Stimulated activated CD8-positive, alpha-beta memory T cell treated with anti-CD3 and anti-CD28 coated beads, Interleukin-4, amount 100 ng/mL, for 1 hour (primary cell): ENCODE measurements at places on chromosomes 5 and 9.

DNA sequence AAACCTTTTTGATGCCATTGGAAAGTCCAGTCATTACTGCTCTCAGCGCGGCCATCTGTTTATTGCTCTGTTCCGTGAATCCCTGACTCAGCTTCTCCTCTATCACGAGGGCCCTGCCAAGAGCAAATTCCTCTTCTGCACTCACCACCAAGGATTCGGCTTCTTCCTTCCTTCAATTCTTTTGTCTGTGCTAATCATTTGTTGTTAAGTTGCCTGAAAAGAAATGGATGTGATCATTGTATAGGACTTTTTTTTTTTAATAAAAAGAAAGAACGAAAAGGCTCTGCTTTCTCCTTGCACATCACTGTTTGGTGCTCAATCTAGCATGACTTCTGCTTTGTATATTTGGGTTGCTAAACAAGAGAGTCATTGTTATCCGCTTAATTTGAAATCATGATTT is 128.7 kb upstream of the PIK3R1 start:
- DNase-seq: no peak

GRCh38 chr5:170100066-170100943 is 5.4 kb upstream of the FOXI1 start:
- peak; percentile 51 for DNase-seq

- no peak for DNase-seq
Measured at GRCh38 chr5:158055111-158055501, 196.2 kb upstream of the CLINT1 start.

- no peak for DNase-seq
Measured at GRCh38 chr5:172143875-172144274, 44.1 kb downstream of the STK10 start.

DNA sequence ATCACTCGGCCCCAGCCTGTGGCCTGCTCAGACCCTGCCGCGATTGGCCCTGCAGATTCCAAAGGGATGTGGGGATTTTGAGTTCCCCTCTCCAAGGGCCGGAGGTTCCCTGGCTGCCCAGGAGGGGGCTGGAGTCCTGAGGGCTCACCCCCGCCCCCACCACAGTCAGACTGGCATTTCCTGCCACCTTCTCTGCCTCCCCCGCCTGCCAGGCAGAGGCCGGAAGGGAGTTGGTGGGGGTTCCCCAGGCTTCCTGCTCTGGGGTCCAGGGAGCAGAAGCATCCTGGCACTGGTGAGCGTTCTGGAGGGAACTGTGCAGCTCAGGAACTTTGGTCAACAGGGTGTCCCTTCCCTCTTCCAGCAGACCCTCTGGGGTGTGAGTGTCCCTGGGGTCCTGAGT is 70.6 kb downstream of the RXRA start:
- DNase-seq: no peak

DNA sequence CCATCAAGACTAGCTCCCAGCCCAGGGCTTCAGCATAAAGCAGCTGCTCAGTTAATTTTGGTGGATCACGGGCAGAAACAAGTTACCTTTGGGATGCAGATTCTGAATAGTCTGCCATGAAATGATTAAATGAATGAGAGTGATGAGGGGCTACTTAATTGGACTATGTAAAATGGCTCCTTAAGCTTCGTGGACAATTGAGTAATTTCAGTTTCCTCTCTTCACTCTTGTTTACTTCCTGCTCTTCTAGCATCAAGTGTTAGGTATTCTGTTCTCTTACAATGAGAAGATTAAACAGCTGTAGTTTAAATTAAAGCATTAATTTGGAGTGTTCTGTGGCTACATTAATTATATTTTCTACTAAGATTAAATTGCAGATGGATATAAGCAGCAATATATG is 28.1 kb downstream of the PIK3R1 start:
- DNase-seq: no peak

GRCh38 chr5:139474890-139475791 is 4.3 kb downstream of the SMIM33 start:
- DNase-seq: no peak

DNA sequence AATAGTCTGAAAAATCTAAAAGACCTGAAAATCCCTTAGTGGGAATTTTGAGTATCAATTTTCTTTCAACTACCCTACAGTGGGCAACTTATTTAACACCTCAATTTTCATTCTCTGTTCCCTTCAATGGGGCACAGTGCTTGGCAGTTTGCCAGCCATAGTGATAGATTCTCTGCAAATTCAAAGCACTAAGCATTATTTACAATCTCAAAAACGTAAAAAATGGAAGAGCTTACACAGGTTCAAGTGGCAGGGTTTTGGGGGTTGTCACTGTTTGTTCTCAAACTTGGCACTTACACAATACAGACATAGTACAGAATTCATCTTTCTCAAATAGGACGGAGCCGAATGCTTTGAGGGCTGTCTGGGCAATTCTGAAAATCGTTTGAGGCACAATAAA is 515.0 kb downstream of the EFNA5 start:
- no peak for DNase-seq

GRCh38 chr9:136021171-136021871 is 60.1 kb upstream of the UBAC1 start:
- DNase-seq: no peak

DNA sequence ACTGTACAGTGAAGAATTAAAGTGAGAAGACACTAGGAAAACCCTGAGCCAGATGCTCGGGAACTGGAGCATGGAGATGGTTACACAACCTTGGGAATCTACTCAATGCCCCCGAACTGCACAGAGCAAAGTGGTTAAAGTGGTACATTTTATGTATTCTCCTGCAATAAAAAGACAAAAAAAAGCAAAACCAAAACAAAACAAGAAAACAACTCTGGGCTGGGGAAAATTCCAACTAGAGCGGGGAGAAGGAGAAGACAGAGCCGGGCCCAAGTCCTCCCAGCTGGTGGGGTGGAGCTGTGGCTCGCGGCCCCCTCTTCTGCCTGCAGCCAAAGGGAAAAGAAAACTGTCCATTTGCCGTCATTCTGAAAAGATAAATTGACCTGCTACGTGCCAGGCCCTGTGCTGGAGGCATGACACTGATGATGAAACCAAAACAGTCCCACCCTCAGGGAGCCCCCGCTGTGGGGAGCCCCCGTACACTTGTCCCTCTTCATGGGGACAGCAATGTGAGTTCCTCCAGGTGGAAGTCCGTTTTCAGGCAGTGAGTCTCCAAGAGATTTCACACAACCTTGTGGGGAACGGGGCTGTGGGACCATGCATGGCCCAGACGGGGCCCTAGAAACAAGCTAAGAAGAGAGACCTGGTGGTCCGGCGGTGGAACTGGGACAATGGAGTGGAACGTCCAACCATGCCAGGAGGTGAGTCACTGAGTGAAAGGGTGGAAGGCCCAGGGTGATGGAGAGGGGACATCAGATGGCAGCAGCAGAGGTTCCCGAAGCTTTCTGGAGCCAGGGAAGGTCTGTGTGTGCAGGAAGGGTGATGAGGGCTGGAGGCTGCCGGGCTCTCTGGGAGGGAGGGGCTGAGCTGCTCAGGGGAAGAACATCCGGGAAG is 114.8 kb upstream of the COL5A1 start:
- DNase-seq: no peak

DNA sequence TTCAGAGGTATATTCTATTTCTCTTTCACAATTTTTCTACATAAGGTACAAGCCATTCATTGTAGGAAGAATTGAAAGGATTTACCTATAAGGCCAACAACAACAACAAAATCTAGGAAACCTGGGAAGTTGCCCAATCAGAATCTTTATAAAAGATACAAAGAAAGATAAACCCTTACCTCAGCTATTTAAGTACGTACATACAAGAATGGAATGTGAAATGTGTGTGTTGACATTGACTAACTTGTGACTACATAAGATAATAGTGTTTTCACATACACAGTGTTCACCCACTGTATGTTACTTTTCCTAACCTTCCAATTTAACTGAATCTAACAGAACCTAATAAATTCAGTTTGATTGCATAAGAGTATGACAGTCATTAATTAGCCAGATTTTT is 154.1 kb downstream of the ADAMTS6 start:
- no peak for DNase-seq

GRCh38 chr5:56640763-56641406 is 174.5 kb upstream of the MAP3K1 start:
- no peak for DNase-seq

- DNase-seq: no peak
Measured at GRCh38 chr5:160802592-160802991, 49.4 kb downstream of the ATP10B start.

DNA sequence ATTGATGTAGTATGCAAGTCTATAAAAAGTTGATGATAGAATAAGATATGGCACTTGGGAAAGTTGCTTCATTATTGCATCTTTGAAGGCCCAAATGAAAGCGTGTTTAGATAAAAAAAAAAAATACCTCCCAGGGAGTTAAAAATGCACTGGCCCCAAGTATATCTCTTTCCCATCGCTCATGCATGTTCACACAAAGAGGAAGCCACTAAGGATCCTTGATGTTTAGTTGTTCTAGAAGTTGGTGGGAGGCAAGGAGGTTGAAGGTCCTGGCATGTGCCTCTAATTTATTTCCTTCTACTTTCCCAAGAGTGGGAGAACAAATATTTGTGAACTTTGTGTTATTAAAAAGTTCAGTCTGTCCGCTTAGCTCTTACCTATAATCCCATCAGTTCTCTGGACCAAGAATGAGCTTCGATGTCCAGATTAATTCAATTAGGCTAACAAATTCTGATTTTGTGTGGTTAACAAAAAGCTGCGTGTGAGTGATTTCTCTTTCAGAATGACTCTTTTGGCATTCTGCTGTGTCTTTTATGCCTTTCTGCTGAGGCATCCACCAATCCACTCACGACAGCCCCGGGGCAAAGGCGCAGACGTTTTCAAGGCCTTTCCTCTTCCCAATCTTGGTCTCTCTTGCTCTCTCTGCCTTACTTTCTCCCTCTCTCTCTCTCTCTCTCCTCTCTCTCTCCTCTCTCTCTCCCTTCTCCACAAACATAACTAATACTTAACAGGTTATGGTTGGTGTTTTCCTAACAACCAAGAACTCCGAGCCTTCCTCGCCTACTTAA is 135.1 kb upstream of the ERCC6L2 start:
- no peak for DNase-seq

GRCh38 chr5:7539571-7539970 is 143.6 kb downstream of the ADCY2 start:
- DNase-seq: no peak

GRCh38 chr9:32647671-32648070 is 12.2 kb upstream of the TAF1L start:
- no peak for DNase-seq

GRCh38 chr9:4760122-4760521 is 19.1 kb upstream of the AK3 start:
- DNase-seq: no peak
